ENCODE measurements at places on chromosomes 5 and 9.

GRCh38 chr5:177357459-177358351 is at the start of gene RGS14:
Gene RGS14, plus strand, starts transcription at chr5:177357924. Its CDS starts 101 bp downstream, at chr5:177358025.
- peak; percentile 60 for DNase-seq

DNA sequence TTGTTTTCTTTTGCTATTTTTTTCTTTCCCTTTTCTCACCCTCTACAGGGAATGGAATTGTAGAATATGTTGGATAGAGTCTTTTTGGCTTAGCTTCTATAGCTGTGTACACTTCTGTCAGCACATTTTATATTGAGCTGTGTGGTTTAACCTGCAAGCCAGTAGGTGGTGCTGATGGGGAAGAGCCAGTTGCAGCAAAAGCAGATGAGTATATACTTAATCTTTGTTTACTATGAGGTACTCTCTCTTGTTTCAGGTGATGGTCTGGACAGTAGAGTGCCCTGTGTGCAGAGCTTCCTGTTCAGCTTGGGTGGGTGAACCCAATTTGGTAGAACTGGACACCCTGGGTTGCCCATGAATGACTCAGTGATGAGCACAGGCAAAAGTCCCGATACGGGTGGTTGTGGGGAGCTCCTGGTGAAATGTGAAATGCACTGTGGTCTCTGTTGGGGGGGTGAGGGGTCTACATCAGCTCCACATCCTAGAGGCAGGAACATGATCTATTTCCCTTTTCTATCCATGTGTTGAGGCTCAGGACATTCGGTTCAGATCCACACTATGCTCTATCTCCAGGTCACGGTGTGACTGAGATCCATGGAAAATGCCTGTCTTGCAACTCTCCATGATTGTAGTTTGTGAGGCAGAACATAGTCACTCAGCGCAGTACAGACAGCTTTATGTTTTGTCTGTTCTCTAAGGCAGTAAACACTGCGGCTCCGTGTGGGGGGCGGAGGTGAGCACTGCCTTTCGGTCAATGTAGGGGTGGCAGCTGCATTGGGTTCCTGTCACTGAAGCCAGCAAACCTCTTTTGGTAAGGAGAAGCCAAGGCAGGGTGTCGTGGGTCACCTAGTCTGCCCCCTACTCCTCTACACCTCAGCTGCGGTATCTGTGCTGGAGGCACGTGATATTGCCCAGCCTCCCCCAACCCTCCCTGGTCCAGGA is 353.2 kb downstream of the PRR16 start:
- DNase-seq = no peak

DNA sequence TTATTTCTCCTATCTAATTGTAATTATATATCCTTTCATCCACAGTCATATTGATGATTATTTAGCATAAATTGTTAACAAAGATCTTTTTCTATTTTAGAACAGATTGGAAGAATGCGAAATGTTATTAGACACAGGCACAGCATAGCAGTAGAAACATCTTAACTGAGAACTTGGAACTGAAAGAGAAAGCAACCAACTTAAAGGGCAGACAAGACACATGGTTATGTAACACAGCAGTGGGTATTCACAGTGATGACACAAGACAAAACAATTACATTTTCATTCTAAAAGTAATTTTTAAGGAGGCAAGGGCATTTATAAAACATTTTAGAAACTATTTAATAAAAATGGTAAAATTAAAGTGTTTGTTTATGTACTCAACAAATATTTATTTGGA is 57.7 kb upstream of the MEF2C start:
- DNase-seq = no peak

- no peak for DNase-seq
Observed at GRCh38 chr5:174573221-174573994, 151.0 kb upstream of the MSX2 start.

DNA sequence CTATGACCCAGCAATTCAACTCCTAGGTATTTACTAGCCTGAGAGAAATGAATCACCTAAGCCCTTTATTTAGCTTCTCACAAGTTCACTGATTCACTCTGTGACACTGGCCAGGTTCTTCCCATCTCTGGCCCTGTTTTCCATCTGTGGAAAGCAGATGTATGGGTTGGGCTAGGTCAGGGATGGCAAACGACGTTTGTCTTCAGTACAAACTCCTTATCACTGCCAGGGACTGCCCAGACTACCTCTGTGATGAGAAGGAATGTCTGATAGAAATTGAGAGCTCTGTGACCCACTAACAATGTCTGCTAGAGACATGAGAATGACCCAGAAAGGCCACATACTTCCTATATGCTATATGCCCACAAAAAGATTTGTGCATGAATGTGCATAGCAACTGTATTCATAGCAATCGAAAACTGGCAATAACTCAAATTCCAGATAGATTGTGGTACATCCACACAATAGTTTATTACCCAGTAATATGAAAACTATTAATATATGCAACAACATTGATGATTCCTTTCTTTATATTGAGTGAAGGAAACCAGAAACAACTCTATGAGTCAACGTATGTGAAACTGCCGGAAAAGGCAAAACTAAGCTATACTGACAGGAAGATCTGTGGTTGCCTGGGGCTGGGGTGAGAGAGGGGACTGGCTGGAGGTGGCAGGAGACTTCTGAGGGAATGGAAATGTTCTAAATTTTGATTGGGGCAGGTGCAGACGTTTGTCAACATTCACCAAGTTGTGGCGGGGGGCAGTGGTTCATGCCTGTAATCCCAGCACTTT is 32.0 kb upstream of the ADAM19 start:
- peak; percentile 56 for DNase-seq

- DNase-seq = no peak
Observed at GRCh38 chr5:61280761-61281427, 51.2 kb upstream of the ZSWIM6 start.
